ENCODE measurements at places on chromosomes 5 and 9.

- peak; percentile 33 for DNase-seq
These were observed 269.2 kb downstream of the ACTL7B start for GRCh38 chr9:108586471-108587139.

DNA sequence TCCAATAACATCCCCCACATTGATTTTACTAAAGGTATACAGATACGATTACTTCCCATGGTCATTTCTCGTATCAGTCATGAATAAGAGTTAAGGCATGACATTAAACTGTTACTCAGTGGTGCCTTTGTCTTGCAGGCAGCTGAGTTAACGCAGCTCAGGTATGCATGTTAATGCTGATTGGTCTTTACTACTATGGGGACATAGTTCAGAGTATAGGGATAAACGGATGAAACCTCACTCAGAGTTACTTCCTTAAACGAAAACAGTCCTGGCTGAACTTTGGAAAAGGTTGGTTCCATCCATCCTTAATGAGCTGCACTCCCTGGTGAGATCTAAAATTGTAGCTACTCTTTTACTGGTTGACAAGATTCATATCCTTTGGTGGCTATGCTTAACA, 87.0 kb downstream of the ACTL7B start:
- no peak for DNase-seq

DNA sequence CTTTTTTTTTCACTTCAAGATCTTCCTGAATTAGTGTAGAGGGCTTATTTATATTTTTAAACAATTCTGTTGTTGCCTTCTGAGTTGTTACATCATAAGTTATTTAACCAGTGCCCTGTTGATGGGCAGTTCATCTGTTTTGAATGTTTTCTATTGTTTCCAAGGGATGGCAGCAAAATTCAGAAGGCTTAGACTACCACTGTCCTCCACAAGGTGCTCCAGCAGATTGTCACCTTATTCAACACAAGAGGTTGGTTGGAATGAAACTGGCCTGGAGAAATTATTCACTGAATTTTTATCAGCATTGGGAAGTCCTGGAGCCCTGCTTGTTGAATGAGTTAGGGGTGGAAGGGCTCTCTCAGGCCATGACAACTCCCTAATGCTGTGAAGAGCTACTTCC, 1.3 kb upstream of the KLHL9 start:
- no peak for DNase-seq

DNA sequence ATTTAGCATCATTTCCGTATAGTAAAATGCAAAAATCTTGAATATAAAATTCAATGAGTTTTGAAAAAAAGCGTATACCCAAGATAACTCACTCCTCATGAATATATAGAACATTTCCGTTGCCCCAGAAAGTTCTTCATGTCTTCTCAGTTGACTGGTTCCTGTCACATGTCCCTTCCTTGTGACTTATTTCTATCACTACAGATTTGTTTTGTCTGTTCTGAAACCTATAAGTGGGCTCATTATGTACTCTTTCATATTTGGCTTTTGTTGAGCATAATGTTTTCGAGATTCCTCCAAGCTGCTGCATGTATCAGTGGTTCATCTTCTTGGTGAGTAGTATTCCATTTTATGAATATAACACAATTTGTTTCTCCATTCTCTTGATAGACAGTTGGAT, 11.0 kb upstream of the HACD4 start:
- DNase-seq: no peak

DNA sequence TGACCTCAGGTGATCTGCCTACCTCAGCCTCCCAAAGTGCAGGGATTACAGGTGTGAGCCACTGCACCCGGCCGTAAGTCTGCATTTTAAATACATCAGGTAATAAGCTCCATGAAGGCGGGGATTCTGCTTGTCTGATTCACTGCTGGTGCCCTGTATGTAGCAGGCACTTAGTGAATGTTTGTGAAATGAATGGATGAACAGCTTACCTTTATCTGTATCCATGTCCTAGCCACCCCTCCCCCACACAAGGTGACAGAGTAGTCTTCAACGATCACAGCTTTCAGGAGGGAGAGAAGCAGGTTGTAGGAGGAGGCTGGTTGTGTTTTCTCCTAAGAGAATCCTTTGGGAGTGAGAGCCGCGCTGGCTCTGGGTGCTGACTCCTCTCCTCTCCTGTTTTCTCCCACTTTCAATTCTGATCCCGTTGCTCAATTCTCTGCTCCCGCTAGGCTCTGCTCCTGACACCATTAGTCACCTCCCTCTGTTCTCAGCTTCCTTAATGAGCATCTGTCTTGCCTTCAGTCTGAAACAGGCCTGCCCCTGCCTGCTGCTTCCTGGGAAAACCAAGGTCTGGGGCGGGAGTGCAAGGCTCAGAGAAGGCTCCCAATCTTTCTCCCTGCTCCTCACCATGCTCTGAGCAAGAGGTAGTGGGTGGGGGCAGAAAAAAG, 88.8 kb upstream of the CTNNA1 start:
- DNase-seq: peak; percentile 58

- no peak for DNase-seq
These were observed 152.8 kb downstream of the SPOCK1 start for GRCh38 chr5:137346281-137346680.

GRCh38 chr9:120855827-120856670, 13.3 kb upstream of the PSMD5 start:
- no peak for DNase-seq

DNA sequence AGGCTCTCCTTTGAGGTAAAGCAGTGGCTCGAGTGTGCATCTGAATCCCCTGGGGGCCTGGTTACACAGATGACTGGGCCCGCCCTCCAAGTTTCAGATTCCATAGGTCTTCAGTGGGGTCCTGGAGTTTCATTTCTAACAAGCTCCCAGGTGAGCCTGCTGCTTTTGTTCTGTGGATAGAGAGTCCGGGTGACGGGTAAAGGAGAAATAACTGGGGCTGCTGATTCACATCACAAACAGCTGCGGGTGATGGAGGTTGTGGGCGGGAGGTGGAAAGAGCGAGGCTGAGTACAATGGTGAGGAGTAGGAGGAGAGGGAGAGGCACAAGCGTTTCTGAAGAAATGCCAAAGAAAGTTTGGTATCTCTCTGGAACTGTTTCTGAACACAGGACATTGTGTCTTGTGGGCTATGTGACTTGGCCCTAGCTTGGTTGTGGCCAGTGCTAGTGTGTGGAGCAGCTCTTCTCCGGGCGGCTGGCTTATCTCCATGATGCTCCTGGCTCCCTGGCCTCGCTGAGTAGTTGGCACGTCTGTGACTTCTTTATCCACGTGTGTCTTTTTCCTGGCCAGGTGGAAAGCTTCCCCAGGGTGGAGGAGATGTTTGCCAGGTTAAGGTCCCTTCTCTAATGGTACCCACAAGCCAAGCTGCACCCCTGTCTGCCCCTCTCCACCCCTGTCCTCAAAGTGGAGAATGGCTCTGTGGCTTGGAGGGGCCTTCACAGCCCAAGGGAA, 61.7 kb downstream of the HSPA4 start:
- DNase-seq: no peak

- DNase-seq: no peak
These were observed 151.5 kb downstream of the DCP2 start for GRCh38 chr5:113128082-113128481.

GRCh38 chr9:132983491-132984201, 5.2 kb downstream of the GFI1B start:
- DNase-seq: no peak

- DNase-seq: peak; percentile 94
These were observed 292.7 kb upstream of the TARS1 start for GRCh38 chr5:33148076-33148513.

DNA sequence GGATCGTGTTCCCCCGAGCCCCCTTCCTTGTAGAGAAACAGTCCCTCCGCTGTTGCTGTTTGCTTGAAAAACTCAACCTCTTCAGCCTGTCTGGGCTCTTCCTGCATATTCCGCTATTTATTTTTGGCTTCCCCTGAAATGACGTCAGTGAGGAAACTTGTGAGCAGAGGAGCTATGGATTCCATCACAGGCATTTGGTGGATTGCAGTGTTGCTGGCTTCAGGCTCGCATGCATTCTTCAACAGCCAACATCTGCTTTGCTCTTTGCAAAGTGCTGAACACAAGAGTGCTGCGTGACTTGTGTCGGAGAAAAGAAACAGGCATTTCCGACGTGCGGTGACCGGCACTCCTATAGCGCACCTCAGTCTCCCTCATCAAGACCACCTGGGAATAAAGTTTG, 232.7 kb downstream of the RFK start:
- DNase-seq: peak; percentile 91

DNA sequence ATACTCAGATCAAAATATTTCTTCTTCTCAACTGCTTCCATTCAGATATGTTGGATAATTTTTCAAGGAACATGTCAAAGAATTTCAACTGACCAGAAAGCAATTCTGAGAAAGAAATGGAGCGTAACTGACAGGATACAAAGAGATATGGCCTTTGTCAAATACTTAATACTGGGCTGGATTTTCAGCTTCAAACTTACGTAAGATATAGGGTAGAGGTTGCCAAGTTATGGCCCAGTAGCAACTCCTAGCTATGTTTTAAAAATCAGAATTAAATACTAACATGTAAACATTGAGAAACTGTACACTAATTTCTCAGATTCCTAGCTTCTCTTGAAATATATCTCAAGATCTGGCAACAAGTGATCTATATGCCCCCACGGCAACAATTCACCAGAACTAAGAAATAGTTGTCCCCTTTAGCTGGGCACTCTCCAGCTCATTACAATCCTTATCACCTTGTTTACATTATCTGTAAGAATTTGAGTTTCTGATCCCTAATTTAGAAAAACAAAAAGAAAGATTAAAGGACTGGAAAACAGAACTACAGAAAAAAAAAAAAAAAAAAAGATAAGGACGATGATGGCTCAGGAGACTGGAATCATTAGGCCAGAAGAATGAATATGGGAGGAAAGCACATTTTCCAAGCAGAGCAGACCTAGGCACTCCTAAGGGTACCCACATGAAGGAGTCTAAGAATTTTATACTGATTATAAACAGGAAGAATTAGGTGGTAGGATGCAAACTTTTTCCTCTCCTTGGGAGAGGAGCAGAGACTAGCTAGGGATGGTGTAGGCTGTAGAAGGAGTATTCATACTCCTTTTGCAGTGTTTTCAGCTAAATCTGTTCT, 23.0 kb downstream of the INIP start:
- DNase-seq: no peak

- DNase-seq: no peak
These were observed 666.3 kb downstream of the DNAH5 start for GRCh38 chr5:13278148-13278547.

DNA sequence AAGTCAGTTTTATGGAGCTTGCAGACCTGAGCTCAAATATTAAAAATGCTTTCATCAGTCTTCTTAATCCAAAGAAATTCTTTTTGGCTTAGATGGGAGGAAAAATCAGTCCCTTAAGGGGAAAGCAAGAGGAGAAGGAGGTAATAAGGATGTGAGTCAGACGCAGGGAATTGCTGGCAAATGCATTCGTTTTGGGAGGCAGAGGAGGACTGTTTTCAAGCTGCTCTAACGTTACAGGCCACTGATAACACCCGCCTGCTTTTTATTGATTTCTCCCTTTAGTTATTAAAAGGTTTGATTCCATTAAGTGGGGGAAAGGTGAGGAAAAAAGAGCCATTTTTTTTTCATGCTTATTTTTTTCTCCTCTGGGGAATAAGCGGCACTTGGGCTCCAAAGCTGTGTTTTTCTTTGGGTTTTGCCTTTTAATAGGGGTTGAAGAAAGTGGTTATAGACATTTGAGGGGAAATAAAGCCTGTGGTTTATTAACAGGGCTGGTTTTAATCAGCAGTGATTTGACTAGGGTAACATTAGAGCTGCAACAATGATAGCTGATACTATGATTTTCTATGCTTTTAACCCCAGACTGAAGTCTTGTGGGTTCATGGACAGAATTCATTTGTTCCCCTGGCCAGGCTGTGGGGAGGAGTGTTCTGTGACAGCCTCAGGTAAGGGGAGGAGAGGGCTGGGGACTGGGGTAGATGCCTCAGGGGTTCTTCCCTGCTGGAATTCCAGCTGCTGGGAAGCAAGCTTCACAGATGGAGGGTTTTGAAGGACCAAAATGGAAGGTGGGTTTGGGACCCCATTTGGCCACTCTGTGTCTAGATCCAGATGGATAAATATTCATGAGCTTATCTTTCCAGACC, 225.2 kb downstream of the GAS1 start:
- DNase-seq: peak; percentile 96

GRCh38 chr5:136560126-136560525, 194.8 kb upstream of the TRPC7 start:
- no peak for DNase-seq

- no peak for DNase-seq
These were observed 163.2 kb downstream of the LPAR1 start for GRCh38 chr9:110874963-110875674.

- no peak for DNase-seq
These were observed 439.2 kb downstream of the NTRK2 start for GRCh38 chr9:85108746-85109145.

GRCh38 chr9:129324808-129325502, 146.9 kb upstream of the IER5L start:
- DNase-seq: no peak

- DNase-seq: no peak
These were observed 62.3 kb downstream of the MAST4 start for GRCh38 chr5:66658516-66658915.

DNA sequence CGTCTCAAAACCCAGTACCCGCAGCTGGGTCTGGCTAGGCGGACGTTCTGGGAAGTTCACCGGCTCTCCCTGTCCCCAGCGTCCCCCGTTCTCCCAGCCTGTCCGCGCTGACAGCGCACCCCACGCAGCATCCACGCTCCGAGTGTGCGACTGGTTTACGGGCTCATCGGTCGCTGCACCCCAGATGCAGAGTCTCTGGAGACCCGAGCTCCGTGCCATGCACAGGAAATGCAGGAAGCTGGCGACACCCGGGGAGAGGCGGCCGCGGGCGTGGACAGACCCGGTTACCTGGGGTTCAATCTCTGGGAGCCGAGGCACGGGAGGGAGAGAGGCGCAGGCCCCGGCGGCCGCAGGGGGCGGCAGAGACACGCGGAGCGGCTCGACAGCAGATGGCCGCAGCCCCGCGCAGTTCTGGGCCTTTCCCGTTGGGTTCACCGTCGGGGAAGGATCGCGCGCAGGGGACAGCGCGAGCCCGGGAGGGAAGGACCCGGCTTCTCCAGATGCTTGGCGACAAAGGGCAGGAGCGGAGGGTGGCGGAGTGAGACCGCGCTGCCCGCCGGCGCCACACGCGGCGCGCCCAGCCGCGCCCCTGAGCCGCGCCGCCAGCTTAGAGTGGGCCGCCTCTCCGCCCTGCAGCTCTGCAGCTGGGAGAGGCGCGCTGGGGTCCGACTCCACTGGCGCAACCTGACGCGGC, 558 bp downstream of the SHROOM1 start:
- DNase-seq: peak; percentile 58

DNA sequence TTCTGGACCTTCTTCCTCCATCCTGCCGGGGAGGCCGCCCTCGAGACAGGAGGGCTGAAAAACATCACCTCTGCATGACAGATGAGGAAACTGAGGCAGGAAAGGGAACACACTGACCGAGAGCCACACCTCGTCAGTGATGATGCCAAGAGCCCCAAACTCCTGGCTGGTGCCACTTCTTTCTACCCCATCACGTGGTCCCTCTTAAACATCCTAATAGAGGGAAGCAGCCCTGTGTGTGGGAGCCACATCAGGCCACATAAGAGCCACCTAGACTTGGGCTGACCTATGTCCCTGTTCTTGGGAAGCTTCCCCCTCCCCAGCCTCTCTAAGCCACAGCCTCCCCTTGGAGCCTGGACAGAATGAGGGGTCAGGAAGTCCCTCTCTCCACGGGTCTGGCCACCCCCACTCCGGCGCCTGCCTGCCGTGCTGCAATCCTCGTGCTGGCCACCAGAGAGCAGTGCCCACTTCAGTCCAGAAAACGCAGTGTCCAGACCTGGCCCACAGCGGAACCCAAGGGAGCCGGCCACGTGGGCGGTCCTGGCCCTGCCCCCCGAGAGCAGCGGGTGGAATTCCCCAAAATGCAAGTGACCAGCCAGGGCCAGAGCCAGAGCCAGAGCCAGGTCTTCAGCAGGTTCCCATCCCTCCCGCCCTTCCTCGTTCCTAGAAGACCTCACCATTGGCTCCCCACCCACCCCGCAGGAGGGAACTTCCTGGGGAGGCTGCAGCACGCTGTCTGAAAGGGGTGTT, 54.7 kb upstream of the SARDH start:
- DNase-seq: peak; percentile 65

Measured in AG10803 (cell line).